ENCODE measurements at places on chromosomes 5 and 9.

- no peak for DNase-seq
Observed at GRCh38 chr5:145493435-145493834, 341.7 kb downstream of the PRELID2 start.

GRCh38 chr9:123541411-123541810 lies 185.4 kb downstream of the CRB2 start:
- DNase-seq = no peak

DNA sequence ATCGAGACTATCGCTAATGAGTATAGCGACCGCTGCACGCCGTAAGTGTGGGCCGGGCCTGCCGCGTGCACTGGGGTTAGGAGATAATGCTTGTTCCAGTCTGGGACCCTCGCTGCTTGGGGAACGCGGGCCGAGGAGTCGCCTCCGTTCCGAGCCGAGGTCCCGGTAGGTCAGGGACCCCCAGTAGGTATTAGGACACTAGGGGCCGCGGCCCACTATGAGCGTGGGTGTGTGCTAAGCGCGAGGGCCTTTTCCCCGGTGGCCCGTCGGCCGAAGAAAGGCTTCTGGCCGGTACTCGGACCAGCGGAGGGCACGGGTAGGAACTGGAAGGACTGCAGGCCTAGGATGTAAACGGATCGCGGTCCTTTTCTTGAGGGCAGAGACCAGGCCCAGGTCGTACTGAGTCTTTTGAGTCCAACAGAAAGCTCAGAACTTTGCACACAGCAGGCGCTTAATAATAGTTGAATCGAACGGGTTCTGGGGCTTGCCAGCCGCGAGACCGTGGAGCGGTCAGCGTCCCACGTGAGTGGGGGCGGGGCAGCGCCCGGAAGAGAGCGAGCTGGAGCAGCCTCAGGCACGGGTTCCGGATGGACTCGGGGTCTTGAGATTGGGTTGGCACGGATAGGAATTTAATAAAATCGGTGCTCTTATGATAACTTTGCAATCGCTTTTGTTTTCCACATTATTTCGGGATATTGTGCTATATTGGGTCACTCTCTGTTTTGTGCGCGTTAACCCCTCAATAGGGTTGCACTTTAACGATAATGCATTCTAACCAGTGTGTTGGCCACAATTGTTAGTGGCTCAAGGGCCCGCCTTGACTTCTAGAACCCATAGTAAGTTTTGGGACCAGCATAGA lies 733 bp downstream of the HSPA4 start:
- no peak for DNase-seq

GRCh38 chr5:170542691-170543293 lies 39.0 kb downstream of the KCNIP1 start:
- no peak for DNase-seq

- DNase-seq = no peak
Observed at GRCh38 chr5:77022511-77023417, 7.4 kb upstream of the AGGF1 start.

DNA sequence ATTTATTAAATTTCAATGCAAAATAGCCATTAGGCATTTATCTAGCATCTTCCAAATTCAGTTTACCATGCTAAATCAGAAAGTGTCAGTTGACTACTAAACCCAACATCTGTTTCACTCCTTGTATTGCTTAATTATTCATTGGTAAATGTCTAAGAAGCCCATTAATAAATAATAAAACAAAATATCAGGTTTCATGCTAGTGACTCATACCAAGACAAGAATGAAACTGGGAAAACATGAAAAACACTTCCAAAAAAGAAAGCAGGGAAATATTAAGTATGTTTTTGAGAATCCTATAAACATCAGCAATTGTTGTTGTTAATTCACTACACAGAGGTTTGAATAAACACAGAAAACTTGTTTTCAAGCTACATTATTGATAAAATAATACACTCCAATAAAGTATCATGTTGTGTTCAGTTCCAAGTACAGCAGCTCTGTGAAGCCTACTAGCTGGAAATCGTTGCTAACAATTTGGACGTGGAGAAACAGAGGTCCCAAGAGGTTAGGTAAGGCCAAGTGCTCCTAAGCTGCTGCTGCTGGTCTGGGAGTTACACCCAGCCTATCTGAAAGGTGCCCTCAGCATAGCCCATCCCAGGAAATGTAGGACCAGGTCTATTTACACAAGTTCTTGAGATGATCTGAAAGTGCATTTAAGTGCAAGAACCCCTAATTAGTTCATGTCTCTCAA lies 78.8 kb downstream of the GNAQ start:
- DNase-seq = no peak

GRCh38 chr5:154284433-154284832 lies 93.9 kb downstream of the GALNT10 start:
- no peak for DNase-seq

DNA sequence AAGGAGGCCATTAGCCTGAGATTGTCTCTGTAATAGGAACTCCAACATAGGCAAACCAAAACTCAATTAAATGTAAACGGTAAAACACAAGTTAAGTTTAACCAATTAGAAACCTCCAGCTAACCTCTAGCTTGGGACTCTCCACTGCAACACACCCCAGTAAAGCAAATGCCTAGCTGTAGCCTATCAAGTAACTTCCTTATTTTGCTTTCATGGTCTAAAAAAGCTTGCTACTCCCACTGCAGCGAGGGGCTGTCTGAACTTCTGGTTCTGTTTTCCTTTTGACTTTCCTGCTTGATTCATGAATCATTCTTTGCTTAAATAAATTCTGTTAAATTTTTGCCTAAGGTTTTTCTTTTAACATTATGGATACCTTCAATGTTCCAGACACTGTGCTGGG lies 24.4 kb upstream of the C5orf46 start:
- DNase-seq = no peak

DNA sequence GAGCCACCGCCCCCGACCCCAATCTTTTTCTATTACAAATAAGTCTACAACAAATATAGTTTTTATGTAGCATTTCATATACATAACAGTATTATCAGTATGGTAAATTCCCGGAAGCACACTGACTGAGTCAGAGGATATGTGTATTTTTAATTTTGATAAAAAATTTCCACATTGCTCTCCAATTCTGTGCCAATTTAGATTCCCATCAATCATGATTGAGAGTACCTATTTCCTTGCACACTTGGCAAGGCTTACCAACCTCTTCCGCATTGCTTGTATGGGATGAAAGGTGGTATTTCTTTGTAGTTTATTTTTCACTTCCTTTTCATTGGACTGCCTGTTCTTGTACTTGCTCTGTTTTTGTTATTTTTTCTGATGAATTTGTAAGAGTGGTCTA lies 204.6 kb downstream of the RFX3 start:
- DNase-seq = no peak

DNA sequence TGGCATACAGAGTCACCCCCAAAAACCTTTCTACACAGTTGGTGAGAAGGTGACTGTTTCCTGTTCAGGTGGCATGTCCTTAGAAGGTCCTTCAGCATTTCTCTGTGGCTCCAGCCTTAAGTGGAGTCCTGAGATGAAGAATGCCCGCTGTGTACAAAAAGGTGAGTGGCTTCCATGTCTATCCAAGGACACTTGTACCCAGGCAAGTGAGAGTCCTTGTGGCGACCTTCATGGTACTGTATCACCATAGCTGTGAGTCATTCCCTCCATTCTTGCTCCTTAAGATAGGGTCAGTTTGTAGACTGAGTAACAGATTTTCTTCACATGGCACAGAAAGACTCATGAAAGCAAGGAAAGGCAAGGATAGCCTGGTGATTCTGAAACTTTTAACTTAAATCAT lies 63.1 kb downstream of the C7 start:
- no peak for DNase-seq

- no peak for DNase-seq
Observed at GRCh38 chr5:158908425-158909220, 191.1 kb downstream of the EBF1 start.

DNA sequence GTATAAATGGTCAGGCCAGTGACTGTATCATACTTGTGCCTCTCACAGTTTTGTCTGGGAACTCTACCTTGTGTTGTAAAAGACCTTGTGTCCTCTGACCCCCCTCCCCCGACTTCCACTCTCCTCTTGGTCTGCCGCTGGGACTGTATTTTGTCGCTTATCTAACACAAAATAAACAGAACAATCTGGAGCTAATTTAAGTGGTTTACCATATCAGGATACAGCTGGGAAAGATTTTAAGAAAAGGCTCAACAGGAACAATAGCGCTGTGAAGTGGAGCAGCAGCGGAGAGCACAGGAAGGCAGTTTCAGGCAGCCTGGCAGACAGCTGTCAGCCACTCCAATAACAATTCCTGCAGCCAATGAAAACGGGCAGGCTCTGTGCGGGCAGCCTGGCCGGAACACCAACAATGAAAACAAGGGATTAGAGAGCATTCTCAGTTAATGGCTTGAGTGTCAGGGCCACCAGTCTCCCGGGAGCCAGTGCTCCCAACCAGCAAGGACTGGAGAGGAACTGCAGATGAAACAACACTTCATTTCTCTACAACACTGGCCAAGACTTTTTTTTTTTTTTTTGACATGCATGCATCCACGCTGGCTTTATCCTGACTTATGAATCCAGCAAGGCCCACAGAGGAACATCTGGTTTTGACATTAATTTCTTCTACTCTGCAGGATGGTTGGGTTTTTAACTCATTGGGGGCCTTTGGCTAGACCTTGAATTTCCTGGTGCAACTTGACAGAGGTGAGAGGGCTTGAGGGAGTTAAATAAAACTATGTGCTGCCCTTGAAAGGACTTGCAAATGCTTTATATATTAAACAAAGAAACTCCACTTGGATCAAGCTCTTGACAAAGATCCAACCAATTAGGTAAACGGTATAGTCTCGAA lies 76.7 kb downstream of the ARSB start:
- no peak for DNase-seq

GRCh38 chr5:1436036-1436435 lies 9.2 kb downstream of the SLC6A3 start:
- no peak for DNase-seq

GRCh38 chr5:19125956-19126713 lies 861.9 kb downstream of the CDH18 start:
- DNase-seq = no peak

DNA sequence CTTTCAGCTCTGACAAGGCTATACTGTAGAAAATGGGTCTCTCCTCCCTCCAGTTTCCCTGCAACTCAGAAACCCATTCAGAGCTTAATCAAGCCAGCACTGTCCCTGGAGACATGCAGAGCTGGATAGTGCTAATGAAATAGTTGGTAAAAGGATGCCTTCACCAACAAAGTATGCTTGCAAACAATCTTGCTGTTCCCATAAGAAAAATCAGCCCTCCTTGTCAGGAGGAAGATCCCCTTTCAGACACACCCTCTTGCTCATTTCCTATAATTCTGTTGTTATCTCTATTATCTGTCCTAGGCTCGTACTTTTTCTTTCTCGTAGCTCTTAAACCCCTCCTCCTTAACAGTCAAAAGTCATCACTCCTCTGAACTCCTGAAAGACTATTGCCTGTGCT lies 9.9 kb upstream of the OSMR start:
- no peak for DNase-seq

DNA sequence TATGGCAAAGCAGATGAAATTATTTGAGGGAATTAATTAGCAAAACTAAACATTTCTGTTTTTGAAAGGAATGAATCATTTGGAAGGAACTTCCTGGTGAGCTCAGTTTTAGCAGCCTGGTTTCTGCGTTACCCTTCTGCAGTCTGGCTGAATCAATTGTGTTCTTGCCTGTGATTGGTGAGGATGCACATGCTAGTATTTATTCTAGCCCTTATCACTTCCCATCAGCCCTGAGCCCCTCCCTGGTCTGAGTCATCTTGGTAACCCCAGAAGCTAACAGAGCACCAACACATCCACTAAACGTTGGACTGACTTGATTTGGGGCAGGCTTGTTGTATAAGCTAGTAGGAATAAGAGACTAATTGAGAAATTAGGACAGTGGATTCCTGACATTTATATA lies 6.6 kb downstream of the TJP2 start:
- no peak for DNase-seq

DNA sequence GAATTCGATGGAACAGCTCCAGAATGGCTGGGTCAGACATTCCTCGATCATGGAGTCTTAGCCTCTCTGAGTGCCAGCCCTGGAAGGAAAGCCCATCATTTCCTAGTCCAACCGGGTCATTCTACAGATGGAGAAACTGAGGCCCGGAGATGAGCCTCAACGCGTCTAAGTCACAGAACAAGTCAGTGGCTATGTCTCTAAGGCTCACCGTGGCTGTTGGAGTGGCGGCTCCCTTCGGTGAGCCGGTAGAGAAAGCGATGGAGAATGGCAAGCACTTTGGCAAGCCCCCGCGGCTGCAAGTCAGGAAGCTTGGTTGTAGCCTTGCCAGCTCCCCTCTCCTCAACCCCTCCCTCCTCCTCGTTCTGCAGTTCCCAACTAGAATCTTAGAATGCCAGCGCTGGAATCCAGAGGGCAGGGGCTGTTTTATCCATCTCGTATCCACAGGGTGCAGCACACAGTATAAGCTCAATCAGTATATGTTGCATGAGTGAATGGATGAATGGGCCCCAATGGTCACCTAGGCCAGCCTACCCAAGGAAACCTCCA lies 438 bp upstream of the ARSI start:
- no peak for DNase-seq

GRCh38 chr5:127519527-127519926 lies 2.1 kb downstream of the PRRC1 start:
- DNase-seq = no peak

GRCh38 chr9:71025201-71025600 lies 96.2 kb downstream of the TRPM3 start:
- no peak for DNase-seq

GRCh38 chr9:126698756-126699155 lies 85.0 kb downstream of the LMX1B start:
- DNase-seq = no peak

- no peak for DNase-seq
Observed at GRCh38 chr5:159990506-159990905, 18.4 kb upstream of the TTC1 start.

DNA sequence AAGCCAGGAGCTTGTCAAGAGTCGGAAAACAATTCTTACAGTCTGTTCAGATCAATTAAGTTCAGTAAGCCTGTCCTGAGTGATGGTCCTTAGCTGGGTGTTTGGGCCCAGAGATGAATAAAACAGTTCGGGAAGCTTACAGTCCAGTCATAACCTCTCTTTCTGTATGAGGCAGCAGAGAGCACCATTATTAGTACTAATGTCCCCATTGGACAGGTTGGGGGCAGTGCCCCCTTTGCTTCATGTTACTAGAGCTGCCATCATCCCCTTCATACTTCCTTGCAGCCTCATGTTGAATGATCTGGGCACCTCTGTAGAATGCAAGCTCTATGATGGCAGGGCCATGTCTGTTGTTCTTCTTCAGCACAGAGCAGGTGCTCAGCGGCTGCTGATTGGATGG lies 9.8 kb downstream of the DOCK2 start:
- DNase-seq = no peak

DNA sequence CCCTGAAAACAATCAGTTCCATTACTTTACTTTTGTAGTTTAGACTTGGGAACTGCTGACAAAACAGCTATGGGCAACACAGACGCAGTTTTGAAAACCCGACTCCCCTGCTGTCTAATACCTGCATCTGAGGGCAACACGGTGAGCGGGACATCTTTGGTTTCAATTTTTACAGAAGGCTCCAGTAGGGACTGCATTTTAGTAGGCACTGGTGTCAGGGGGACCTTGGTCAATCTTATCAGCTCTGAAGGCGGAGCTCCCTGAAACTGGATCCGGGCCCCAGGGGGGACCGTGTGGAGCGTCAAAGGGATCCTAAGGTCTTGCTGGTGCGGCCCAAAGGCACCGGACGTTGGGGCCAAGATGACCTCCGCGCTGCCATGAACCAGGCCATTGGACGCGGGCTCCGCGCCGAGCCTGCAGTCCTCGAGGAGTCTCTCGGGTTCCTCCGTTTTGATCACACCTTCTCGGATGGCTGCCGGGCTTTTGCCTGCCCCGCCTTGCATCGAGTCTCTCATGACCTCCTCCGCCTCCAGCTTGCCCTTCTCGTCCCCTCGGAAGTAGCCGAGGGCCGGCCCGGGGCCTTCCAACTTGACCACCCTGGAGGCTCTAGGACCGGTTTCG lies 1.1 kb downstream of the SOX30 start:
- DNase-seq = no peak
